ENCODE measurements at places on chromosomes 16 and 17.

GRCh38 chr16:5002699-5003143, 31.0 kb downstream of the NAGPA start:
- DNase-seq, result no peak

GRCh38 chr16:56277075-56277474, 85.8 kb downstream of the GNAO1 start:
- DNase-seq, result no peak

GRCh38 chr17:38867179-38867967, 2.5 kb upstream of the LASP1 start:
- no peak for DNase-seq

DNA sequence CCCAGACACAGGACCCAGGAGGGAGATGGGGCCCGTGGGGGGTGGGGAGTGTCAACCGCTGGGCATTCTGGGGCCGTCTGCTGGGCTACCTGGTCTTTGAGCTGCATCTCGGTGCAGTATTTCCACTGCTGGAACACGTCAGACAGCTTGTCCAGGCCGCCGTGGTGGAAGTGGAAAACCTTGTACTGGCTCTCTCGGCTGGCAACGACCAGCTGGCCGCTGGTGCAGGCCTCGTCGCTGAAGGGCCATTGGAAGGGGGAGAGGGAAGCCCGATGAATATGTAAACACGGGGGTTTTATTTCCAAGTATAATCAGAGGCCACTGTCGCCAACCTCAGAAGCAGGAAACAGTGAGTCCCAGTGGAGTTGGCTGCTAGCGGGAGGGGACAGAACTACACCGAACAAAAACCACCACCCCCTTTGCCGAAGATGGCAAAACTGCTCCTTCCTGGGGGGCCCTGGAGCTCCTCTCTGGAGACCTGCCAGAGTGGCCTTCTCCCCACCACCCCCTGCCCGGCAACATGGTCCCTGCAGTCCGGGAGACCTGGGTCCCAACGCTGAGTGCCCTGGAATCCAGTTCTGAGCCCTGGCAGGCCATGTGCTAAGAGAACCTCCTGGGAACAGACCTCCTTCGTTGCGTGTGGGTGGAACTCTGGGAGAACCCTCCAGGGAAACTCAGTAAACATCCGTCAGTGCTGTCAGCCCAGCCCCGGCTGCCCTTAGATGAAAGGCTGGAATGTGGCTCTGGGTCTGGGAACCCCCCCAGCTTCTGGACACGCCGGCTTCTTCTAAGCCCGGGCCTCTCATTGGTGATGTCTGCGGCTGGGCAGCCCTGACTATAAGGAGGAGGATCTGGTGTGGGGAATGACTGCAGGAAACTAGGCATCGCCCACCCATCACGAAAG, 84.1 kb downstream of the TBC1D16 start:
- DNase-seq, result no peak

DNA sequence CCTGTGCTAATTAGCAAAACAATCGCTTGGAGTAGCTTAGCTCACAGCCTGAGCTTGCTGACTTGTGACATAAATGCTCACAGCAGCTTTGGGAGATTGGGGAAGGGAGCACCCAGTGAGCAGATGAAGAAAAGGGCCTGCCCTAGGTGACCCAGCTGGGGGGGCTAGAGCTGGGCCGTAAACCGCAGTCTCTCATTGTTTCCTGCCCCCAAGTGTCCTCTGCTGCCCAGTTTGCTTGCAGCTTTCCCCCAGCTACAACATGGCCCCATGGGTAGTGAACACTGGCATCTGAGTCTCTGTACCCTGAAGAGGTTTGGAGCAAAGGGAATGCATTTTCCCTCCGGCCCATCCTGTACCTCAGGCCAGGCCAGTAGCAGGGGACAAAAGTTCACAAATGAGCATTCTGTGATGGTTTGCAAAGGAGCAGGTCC, 349.4 kb downstream of the SLC39A11 start:
- DNase-seq, result no peak

DNA sequence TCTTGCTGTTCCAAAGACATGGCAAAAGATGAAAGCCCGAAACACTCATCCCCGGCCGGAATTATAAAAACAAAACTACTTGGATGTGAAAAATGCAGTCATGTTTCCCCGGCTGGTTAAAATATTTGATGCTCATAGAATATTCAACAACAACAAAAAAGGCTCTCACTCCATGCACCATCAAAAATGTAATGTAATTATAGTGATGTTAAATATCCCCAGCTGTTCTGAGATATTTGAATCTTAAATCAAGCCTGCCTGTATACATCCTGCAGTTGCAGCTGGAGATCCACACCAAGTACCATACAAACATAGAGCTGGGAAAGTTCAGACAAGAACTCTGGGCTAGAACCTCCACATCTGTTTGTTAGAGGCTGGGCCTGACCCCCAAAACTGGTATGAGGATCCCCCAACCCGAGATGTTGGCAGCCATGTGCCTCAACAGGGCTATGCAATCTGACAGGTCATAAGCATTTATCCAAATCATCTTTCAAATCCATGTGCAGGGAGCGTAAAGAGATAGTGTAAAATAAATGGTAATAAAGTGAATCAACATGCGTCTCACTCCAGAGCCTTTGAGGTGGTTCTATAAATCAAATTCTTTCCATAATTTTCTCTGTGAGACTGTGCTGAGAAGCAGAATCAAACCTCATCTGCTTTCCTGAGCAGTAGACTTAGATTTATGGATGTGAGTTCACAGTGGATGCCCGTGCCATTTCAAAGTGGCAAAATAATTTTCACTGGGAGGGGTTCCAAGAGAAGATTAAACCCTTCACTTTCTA, 12.7 kb downstream of the ASIC2 start:
- DNase-seq, result no peak

- no peak for DNase-seq
Observed at GRCh38 chr16:64153718-64154117, 968.1 kb downstream of the CDH11 start.

DNA sequence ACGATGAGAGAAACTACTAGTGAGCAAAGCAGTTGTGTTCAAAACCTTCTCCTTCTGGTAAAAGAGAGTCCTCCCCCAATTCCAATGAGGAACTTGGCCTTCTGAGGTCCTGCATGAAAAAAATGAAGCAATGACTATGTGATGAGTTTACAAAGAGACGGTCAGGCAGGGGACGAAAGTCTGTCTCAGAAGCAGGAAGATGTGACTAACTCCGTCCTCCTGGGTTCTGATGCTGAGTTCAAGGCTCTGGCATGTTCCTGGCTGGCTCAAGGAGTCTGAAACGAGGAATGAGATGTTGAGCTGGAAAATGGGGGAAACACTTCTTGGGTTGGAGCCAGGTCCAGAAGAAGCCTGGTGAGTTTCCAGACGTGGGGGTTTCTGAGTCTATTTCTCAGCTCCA, 129.6 kb downstream of the CPPED1 start:
- DNase-seq, result no peak

GRCh38 chr17:78974635-78975591, 4.8 kb downstream of the LGALS3BP start:
- no peak for DNase-seq

GRCh38 chr16:67468731-67469130, 12.2 kb downstream of the ATP6V0D1 start:
- DNase-seq, result no peak
